ENCODE measurements at places on chromosomes 7 and 10.

GRCh38 chr7:150361402-150361801 lies 7.2 kb upstream of the REPIN1 start:
- no peak for DNase-seq

DNA sequence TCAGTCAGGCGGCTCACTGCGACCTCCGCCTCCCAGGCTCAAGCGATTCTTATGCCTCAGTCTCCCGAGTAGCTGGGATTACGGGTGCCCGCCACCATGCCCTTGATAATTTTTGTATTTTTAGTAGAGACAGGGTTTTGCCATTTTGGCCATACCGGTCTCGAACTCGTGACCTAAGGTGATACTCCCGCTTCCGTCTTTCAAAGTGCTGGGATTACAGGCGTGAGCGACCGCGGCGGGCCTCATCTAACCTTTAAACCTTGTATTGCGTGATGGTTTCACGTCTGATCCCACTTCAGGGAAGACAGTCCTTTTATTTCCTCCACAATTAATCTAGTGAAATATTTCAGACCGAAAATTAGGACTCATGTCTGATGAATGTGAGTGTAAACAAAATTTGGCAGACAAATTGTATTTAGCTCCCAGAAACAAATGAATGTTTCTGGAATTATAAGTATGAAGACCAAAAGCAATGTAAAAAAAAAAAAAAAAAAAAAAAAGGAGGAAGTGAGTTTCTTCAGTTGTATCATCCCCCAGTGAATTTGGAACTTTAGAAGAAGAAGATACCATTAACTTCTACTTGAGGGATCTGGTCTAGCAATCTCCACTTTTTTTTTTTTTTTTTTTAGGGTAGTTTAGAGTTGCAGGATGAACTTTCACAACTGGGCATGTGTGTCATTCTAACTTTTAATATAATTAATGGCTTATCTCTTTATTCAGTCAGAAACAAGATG lies 1.6 kb downstream of the NUP42 start:
- DNase-seq: no peak

GRCh38 chr10:85147346-85148250 lies 819.2 kb downstream of the CCSER2 start:
- no peak for DNase-seq

DNA sequence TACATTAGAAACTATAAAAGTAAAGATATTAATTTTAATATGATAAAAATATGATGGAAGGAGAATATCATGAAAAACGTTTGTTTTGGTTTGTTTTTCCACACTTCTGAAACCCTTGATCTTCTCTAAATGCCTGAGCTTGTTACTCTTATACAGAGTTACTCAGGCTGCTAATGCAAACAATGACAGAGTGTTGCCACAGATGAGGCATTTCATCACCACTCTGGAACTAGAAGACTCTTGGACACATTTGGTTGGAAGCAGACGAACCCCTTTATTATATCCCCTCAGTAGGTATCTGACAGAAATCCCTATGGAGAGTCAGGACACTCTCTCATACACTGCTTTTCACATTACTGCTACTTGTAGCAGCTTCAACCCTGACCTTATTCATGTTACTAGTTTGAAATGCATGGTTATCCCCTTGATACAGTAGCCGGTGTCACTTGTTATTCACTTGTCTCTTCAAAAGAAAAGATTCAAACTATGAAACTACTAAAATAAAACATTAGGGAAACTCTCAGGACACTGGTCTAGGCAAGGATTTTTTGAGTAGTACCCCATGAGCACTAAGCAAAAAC lies 66.9 kb downstream of the SEMA3C start:
- DNase-seq: no peak

DNA sequence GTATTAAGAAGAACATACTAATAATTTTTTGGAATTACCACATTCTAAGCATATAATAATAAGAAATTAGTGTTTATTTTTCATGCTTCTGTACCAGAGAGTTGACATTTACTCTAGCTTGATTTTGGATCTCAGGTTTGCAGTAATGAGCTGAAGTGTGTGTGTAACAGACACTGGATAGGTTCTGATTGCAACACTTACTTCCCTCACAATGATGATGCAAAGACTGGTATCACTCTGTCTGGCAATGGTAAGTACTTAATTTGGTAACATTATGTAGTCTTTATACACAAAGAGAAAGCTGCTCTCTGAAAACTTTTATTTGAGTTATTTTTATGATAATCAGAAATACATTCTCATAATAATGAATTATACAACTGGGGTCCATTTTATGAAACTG lies 54.1 kb downstream of the SRI start:
- DNase-seq: no peak

GRCh38 chr10:97016728-97017473 lies 168.9 kb downstream of the SLIT1 start:
- DNase-seq: no peak

DNA sequence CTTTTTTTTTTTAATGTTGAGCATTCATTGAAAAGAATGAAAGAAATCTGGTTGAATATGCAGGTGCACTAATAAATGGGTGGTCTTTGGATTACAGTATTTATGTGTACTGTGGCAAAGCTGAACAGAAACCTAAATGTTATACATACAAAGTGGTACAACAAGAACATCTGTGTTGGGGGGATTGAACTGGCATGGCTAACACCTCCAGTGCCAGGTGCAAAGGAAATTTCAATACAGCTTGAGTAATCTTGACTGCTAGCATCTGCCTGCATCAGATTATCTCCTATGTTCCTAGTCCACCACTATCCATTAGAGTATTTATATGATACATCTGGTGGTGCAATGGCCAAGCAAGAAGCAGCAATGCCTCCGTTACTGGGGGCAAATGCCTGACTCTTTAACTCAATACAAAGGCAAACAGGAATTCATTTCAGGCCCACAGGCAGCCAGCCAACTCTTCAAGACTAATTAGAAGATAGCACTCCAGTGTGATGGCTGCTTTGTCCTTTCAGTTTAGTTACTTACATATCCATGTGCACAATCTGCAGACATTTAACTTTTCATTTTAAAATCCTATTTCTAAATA lies 220.5 kb upstream of the ETV1 start:
- no peak for DNase-seq
